ENCODE measurements at places on chromosomes 5 and 9. TPM values are rescaled to one million over a fixed set of nuclear protein-coding genes. Genes with fewer than 3 reads are reported as not detected.
A peak's percentile ranks its signal among the peaks of the same experiment; 100 is the strongest.

DNA sequence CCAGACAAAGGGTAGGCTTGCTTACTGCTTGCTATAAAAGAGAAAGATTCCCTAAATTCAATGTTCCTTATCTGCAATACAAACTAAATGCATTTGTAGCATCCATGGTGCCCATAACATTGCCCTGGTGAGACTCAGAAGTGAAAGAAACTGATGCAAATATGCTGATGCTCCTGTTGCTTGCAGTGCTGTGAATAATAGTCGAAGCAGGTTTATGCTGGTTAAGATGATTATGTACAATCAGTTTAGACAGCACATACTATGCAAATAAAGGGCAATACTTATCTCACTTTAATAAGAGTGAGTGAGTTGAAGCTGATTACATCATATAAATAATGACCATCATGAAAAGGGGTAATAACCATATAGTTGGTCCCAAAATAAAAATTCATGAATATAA is 215.5 kb downstream of the SNCAIP start:
- H3K4me1 ChIP-seq = no peaks in the 10 kb centered on the region
- no peak overlapping the region for H3K4me3 ChIP-seq
- H3K27me3 ChIP-seq = no peaks in the 10 kb centered on the region
- no peaks in the 10 kb centered on the region for H3K36me3 ChIP-seq
- DNase-seq = no peak
- no peak overlapping the region for H3K27ac ChIP-seq

DNA sequence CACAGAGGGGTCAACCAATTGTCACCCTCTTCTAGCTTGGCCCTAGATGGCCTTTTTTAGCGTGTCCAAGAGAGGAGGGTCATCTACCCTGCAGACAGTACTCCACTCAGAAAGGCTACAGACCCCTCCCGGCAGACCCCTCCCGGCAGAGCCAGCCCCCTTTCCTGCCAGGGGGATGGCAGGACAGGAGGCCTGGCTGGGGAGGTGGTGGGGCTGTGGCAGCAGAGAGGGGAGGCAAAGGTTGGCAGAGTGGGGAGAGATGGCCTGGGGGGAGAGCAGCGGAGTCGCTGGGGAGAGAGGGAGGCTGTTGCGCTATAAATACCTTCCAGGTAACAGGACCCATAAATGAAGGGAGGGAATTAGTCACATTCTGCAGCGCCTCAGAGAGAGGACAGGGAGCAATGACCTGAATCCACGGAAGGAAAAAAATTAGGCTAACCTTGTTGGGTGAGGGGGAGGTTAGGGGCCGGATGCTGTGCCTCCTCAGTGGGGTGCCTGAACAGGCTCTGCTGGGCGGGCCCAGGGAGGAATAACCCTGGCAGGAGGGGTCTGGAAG is 32.9 kb upstream of the PSD2 start:
- peaks cover 42% of the 10 kb centered on the region for H3K27me3 ChIP-seq
- no peak overlapping the region for H3K4me3 ChIP-seq
- no peak for DNase-seq

FCN1 gene
- 84.4 TPM for total RNA-seq

- H3K27me3 ChIP-seq = no peaks in the 10 kb centered on the region
- no peak overlapping the region for H3K27ac ChIP-seq
- H3K36me3 ChIP-seq = no peaks in the 10 kb centered on the region
- DNase-seq = no peak
Measured at GRCh38 chr9:121048175-121048574, 1.9 kb downstream of the C5 start.

DNA sequence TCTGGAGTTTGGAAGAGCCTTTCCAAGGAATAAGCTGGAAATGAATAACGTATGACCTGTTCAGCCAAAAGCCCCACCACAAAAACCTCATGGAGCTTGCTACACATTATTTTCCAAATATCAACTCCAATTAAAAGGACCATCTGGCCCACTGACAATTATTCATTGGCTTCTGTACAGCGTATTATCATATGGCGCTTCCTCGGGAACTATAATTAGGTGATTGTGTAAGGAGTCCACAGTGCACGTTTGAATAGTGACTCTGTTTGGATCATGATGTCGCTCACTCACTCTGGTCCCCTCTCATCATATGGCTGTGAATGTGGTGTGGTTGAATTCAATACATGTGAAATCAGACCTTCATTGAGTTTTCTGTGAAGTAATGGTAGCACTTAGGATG is 52.1 kb downstream of the GDNF start:
- no peak overlapping the region for H3K27ac ChIP-seq
- no peaks in the 10 kb centered on the region for H3K36me3 ChIP-seq
- H3K4me3 ChIP-seq = no peak overlapping the region
- no peak for DNase-seq
- H3K27me3 ChIP-seq = no peaks in the 10 kb centered on the region

LCN2 gene
- 83.4 TPM for total RNA-seq

- no peak overlapping the region for H3K4me3 ChIP-seq
- no peak overlapping the region for H3K27ac ChIP-seq
- H3K4me1 ChIP-seq = peaks cover 5% of the 10 kb centered on the region
- H3K36me3 ChIP-seq = no peaks in the 10 kb centered on the region
- no peaks in the 10 kb centered on the region for H3K27me3 ChIP-seq
Measured at GRCh38 chr9:92176068-92176799, 61.0 kb upstream of the SPTLC1 start.

GPRIN1 gene
- total RNA-seq = 1.4 TPM

GRCh38 chr5:142842994-142843905 is 73.1 kb downstream of the ARHGAP26 start:
- DNase-seq = no peak
- H3K27me3 ChIP-seq = no peaks in the 10 kb centered on the region
- H3K27ac ChIP-seq = no peak overlapping the region
- H3K36me3 ChIP-seq = no peaks in the 10 kb centered on the region
- peaks cover 49% of the 10 kb centered on the region for H3K4me1 ChIP-seq

- peak; percentile 38 for DNase-seq
- H3K27ac ChIP-seq = no peak overlapping the region
Measured at GRCh38 chr9:129258823-129259301, 80.8 kb upstream of the IER5L start.

DNA sequence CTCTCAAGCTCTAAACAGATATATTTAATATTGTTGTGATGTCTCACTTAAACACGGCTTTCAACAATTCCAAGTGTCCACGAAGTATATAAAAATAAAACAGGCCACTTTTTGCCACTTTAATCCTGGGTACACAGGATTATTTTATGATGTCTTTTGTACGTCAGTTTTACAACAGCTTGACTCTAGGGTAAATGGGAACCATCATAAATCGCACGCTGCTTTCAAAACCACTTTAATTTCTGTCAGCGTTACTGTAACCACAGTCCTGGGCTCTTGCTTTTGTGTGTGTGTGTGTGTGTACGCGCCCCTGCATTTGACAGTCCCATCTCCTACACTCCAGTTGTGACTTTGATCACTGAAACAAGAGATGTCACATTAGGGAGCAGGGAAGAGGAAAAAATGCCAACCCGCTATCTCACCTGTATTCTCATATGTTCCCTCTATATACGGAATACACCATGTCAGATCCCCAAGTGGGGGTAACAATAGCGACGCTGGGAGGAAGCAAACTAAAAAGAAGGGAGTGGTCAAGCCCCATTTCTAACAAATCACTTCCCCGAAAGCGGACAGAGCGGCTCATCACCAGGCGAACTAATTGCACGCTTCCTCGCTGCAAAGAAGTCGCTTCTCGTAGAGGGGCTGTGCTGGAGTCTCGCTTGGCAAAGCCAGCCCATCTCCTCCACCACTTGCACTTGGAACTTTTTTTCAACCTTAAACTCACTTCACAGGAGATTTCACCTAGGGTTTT is 1.2 kb downstream of the BNC2 start:
- H3K27ac ChIP-seq = peak overlapping the region; percentile 73
- no peak for DNase-seq
- H3K27me3 ChIP-seq = peaks cover 9% of the 10 kb centered on the region
- H3K4me3 ChIP-seq = peak overlapping the region; percentile 61

DNA sequence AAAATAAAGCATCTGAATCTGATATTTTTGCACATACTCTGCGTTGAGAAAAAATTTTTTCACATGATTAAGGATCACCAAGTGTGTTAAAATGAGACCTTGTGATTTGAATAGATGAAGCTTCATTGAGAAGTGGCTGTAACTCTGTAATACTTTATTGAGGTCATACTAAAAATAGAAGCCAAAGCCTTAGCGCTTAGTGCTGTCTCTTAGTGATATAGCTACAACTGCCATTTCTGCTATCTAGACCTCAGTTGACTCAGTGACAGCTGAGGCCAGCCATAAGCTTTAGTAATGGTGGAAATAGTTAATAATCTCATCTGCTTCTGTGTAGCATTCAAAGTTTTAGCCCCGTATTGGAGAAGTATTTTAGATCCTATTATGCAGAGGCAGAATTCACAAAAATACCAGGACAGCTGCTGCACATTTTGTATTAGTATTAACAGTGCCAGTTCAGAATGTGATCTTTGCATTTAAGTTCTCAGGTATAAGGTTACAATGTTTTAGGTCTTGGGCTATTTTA is 107.4 kb upstream of the SGCD start:
- no peak overlapping the region for H3K27ac ChIP-seq
- H3K4me3 ChIP-seq = no peak overlapping the region
- H3K4me1 ChIP-seq = no peaks in the 10 kb centered on the region
- DNase-seq = no peak
- no peaks in the 10 kb centered on the region for H3K27me3 ChIP-seq
- no peaks in the 10 kb centered on the region for H3K36me3 ChIP-seq

DNA sequence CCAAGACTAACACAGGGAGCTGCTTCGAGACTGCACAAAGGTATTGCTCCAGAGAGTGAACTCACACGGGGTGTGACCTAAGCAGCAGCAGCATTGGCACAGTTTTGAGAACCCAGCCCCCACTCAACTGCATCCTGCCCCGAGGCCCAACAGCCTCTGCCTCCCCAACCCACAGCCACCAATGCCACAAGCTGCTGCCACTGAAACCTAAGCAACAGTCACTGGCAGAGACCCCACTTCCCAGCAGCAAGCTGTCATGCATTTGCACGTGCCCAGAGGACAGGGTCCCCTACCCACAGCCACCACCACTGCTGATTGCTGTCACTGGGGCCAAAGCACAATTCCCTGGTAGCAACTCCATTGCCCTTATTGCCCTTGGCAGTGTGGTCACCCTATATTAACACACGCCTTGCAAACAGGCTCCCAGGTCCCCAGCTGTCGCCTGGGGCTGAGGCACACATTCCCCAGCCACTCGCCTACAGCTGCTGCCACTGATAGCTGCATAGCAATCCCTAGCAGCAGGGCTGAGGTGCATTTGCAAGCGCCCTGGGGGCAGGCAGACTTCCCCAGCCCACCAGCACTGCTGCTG is 141.0 kb downstream of the AGTPBP1 start:
- peaks cover 11% of the 10 kb centered on the region for H3K36me3 ChIP-seq
- no peaks in the 10 kb centered on the region for H3K27me3 ChIP-seq
- no peak overlapping the region for H3K27ac ChIP-seq
- H3K4me1 ChIP-seq = no peaks in the 10 kb centered on the region
- no peak overlapping the region for H3K4me3 ChIP-seq
- DNase-seq = no peak

SMIM33 gene
- not detected for total RNA-seq

DNA sequence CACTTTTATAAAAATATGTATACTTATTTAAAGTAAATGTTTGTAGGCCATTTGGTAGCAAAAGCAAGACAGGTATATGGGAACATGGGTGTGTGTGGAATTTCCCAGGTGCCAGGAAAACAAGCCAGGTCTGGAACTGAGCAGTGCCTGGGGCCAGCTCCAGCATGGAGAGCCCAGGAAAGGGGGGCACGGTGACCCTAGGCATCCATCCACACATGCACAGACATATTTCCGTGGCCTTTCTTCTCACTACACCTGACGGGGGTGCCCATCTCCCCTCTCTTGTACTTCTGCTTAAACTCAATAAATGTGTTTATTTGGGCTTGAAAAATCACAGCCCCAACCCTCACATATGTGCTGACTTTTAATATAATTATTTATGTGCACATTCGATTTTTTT is 31.2 kb upstream of the CXCL14 start:
- no peaks in the 10 kb centered on the region for H3K27me3 ChIP-seq
- no peak overlapping the region for H3K4me3 ChIP-seq
- H3K4me1 ChIP-seq = no peaks in the 10 kb centered on the region
- H3K27ac ChIP-seq = no peak overlapping the region
- no peaks in the 10 kb centered on the region for H3K36me3 ChIP-seq

C9orf43 gene
- total RNA-seq = 0.35 TPM

DNA sequence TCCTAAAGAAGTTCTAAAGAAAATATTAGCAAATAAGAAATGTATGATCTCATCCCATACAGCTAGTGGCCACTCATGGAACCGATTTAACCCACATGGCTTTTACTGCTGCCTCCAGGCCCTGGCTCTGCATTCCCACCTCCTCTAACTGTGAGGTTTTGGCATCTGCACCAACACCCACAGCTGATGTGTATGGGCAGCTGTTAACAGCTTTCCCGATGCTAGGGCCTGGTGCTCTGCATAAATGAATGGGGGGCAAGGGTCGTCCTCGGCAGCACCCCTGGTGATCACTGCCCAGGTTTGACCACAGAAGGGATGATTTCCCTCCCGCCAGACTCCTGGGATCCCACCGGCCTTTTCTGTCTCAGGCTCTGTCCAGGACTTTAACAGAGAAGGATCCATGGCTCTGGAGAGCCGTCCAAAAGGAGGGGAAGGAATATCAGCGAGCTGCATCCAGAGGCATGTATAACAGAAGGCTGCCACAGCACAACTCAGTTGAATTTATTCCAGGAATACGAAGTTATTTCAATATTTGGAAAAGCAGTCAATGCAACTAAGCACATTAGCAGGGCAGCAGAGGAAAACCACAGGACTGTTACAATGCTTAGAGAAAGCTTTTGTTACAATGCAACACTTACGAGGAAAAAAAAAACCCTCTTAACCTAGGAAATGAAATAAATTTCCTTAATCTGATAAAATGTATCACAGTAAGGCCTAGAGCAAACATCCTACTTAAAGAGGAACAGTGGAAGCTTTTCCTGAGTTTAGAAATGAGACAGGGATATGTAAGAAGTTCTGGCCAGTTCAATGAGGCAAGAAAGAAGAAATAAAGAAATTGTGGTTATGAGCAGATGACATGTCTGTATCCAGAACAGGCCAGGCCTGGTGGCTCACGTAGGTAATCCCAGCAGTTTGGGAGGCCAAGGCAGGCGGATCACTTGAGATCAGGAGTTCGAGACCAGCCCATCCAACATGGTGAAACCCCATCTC is 63.1 kb downstream of the NACC2 start:
- H3K27me3 ChIP-seq = no peaks in the 10 kb centered on the region
- H3K27ac ChIP-seq = peak overlapping the region; percentile 38
- peak; percentile 36 for DNase-seq
- peaks cover 29% of the 10 kb centered on the region for H3K4me1 ChIP-seq
- H3K4me3 ChIP-seq = no peak overlapping the region

DNA sequence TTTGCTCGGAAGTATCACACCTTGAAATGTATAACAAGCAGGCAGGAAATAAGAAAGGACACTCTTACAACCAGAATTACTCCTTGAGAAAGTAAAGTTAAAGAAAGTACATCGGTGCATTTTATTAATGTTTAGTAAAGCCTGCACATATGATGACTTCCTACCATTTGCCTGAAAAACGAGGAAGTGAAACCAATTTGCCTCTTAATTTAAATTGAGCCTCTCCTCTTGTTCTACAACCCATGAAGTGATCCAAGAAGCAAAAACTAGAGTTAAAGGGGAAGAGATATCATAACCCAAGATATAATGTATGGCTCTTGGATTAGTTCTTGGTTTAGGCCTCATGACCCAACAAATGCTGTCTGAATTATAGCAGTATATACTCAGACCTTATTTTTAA is 95.6 kb downstream of the GNAQ start:
- H3K36me3 ChIP-seq = no peaks in the 10 kb centered on the region
- H3K4me3 ChIP-seq = no peak overlapping the region
- H3K4me1 ChIP-seq = peaks cover 26% of the 10 kb centered on the region
- no peaks in the 10 kb centered on the region for H3K27me3 ChIP-seq

GRCh38 chr5:136080113-136080482 is 51.3 kb downstream of the TGFBI start:
- H3K36me3 ChIP-seq = no peaks in the 10 kb centered on the region
- peak overlapping the region; percentile 49 for H3K4me3 ChIP-seq
- no peaks in the 10 kb centered on the region for H3K27me3 ChIP-seq
- peaks cover 20% of the 10 kb centered on the region for H3K4me1 ChIP-seq
- DNase-seq = no peak
- peak overlapping the region; percentile 75 for H3K27ac ChIP-seq
